ENCODE measurements at places on chromosomes 1 and 21.

GRCh38 chr1:8424539-8425116 is 106.7 kb downstream of the SLC45A1 start:
- peak; percentile 61 for DNase-seq

DNA sequence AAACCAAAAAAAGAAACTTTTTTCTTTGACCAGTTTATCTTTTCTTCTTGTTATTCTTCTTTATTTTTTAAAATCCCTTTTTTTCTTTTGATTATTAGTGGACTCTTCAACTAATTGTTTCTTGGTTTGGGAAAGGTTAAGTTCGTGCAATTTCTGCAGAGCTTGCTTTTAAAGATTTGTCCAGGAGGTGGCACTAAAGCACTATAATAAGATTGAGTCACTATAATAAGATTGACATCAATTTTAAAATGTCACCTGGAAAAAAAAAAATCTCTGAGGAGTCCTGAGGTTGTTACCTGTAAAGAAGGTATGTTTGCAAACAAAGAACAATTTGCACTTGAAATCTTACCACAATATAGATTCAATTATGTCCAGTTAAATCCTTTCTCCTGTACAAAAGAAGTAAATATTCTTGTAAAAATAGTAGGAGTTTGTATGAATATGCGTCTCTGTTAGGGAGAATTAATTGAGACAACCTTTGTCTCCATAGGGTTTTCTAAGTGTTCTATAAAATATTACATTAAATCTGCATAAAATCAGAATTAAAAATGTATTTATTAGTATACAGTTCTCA is 166.7 kb downstream of the ADGRL4 start:
- peak; percentile 60 for DNase-seq

GRCh38 chr1:28364888-28365287 is 4.7 kb upstream of the PHACTR4 start:
- no peak for DNase-seq

DNA sequence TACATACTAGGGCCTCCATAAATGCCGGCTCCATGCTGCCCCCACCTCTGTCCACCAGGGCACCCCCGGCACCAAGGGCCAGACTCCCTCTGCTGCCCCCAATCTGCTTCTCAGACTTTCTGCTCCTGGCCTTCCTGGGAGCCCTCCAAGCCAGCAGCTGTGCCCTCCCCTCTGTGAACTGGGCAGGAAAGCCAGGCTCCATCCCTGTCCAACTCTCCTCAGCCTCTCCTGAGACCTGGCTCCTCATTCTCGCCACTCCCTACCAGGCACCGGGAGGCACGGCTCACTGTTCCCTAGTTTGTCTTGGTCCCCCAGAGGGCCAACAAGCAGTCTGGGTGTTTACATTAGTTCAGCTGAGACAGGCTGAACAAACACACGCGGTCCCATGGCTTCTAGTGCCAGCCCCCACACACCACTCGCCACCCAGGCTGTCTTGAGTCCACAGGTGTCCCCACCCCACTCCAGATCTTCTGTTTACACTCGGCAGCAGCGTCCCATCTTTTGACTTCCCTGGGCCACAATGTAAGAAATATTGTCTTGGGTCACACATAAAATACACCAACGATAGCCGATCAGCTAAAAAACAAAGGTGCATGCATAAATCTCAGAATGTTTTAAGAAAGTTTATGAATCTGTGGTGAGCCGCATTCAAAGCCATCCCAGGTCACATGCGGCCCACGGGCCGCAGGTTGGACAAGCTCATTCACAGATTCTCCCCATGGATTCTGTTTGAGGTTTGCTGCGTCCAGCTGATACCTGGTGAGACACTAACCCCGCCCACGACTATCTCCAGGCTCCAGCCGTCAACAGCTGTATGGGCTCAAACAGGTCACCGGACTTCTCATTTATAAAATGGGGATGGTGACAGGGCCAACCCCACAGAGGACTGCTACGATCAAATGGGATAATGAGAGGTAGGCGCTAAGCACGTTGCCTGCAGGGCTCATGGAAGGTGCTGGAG is 29.5 kb upstream of the ECE1 start:
- no peak for DNase-seq

DNA sequence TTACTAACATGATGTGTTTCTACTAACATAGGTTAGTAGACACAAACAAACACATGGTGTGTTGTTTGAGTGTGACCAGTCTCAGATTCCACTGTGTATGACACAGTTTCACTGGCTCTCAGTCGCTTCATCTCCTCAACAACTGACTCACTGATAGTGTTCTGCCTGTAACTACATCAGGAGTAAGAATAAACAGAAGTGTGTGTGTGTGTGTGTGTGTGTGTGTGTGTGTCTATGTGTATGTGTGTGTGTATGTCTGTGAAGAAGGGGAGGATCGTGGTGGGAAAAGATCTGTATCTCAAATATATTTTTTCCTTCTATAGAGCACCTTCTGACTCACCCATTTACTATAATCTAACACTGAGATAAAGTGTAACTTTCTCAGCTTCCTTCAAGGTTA is 391.0 kb downstream of the PTPRC start:
- DNase-seq, result no peak

- DNase-seq, result peak; percentile 57
Observed at GRCh38 chr1:22562584-22563583, at the start of gene EPHA8. Gene EPHA8 (plus strand): TSS chr1:22563489. CDS start chr1:22563636, 147 bp downstream.

DNA sequence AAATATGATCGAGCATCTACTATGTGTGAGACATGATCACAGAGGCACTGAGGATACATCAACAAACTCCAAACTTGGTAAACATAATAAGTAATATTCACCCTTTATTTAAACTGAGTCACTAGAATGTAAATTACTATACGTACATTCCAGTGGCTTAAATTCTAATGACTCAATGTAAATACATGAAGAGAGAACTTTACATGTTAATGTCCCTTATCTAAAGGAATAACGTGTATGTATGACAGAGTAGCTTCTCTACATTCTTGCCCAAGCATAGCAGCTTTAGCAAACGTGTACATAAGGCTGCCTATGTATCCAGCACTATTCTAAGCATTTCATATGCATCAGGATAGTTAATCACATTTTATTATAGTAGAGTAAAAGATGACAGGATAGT is 111.8 kb upstream of the CYYR1 start:
- no peak for DNase-seq

DNA sequence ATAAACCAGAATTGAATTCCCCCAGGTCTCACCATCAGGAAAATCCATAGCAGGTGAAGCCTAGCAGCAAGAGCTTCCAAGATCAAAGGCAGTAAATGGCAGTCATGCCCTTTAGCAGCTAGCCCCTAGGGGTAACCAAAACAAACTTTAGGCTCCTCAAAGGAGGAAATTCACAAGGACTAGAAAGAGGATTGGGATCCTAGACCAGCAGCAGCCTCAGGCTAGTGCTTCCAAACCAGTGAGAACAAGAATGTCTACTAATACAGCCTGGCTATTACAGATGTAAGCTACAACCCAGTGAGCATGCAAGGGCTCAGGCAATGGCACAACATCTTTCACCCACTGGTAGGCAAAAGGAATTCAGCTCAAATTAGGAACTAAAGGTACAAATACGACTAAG is 11.1 kb upstream of the RIMKLA start:
- DNase-seq, result no peak

GRCh38 chr1:234760303-234760723 is 150.3 kb upstream of the IRF2BP2 start:
- no peak for DNase-seq

GRCh38 chr1:234536741-234537140 is 57.8 kb upstream of the TARBP1 start:
- no peak for DNase-seq

DNA sequence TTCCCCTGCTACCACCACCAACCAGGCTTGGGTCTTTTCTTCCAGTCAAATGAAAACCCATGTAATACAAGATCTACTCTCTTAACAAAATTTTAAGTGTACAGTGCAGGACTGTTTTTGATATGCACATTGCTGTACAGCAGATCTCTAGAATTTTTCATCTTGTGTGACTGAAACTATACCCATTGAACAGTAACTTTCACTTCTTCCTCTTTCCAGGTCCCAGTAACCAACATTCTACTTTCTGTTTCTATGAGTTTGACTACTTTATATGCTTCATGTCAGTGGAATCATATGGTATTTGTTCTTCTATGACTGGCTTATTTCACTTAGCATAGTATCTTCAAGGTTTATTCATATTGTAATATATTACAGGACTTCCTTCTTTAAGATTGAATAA is 45.3 kb upstream of the PLPPR4 start:
- DNase-seq, result no peak

DNA sequence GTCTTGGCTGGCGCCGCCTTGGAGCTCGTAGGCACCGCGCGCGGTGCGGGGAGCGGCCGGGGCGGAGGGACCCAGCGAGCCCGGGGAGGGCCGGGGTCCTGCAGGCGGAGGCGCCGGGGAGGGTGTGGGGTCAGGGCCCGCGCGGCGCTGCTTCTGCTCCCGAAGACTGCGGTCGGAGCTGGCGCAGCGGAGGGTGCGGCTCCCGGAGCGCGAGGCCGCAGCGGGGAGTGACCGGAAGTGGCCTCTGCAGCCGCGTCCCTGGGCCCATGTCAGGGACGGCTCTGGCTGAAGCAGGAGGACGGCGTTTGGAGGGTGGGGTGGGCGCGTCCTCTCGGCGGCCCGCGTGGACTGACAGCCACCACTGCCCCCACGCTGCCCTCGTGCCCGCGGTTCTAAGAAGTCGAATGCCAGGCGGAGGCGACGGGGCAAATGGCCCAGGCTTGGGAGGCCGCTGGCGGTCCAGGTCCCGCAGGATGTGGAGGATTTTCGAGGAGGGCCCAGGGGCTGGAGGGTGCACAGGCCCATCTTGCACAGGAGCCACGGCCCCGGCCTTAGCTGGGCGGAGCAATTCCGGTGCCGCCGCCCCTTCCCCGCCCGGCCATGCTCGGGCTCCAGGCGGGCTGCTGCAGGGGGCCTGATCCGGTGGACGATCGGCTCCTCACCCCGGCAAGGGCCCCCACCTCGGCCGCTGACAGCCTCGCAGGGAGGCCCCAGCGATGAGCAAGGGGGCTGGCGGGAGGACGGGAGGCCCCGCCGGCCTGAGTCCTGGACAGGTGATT is 7.7 kb upstream of the ZNF669 start:
- peak; percentile 69 for DNase-seq

All from neural progenitor cell (in vitro differentiated cells).